Right ventricle myocardium inferior (tissue), 1 donor: ENCODE measurements at places on chromosomes 13 and 19. TPM values are rescaled to one million over a fixed set of nuclear protein-coding genes. Genes with fewer than 3 reads are reported as not detected.

DNA sequence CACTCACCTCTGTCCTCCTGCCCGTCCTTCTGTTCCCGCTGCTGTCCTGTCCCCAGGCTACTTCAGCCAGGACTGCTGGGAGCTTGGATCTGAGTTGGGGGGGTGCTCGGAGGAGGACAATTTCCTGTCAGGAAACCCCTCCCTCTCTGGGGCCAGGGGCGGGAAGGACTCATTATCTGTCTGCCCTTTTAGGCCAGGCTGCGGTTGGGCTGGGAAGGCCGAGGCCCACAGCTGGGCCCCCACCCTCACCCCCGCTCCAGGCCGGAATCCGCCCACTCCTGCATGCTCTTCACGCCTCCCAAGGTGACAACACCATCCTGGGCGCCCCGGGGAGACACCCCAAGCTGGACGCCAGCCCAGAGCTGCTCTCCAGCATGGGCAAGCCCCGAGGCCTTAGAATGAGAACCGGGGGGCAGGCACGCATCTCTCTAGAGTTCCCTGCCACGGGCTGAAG, at the start of gene EXOC3L2:
Gene EXOC3L2 (minus strand): TSS at position 74 of the 454 bp plus-strand sequence. CDS start 6,362 bp downstream, outside the sequence.
- DNase-seq: no peak

GRCh38 chr13:31930901-31931522, 100.6 kb upstream of the FRY start:
- DNase-seq: no peak

- peak; percentile 97 for DNase-seq
Observed at GRCh38 chr19:13905634-13906520, at the start of the genes BRME1 and CC2D1A. TSS of gene BRME1 (minus strand) at chr19:13906117. CDS start at chr19:13904892, 1,225 bp downstream. TSS of gene CC2D1A (plus strand) at chr19:13906201. CDS start at chr19:13906442, 241 bp downstream.

GRCh38 chr13:60164234-60164889, 634 bp upstream of the DIAPH3 start:
- DNase-seq: no peak

DNA sequence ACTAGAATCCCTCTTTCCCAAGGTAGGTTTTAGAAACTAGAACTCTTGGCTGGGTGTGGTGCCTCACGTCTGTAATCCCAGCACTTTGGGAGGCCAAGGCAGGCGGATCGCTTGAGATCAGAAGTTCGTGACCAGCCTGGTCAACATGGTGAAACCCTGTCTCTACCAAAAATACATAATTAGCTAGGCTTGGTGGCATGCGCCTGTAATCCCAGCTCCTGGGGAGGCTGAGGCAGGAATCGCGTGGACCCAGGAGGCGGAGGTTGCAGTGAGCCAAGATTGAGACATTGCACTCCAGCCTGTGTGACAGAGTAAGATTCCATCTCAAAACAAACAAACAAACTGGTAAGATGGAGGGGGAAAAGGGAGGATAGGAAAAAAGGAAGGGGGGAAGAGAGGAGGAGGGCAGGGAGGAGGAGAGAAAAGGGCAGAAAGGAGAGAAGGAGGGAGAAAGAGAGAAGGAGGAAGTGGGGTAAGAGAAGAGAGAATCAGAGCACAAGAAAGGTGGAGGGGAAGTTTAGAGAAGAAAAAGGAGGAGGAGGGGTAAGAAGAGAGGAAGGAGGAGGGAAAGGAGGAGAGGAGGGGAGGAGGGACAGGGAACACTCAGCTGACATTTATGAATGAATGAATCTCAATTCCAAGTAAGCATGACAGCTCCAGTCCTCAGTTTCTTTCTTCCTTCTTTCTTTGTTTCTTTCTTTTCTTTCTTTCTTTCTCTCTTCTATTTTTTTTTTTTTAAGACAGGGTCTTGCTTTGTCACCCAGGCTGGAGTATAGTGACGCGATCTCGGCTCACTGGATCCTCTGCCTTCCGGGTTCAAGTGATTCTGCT, 2.6 kb upstream of the SLC27A1 start:
- no peak for DNase-seq

DNA sequence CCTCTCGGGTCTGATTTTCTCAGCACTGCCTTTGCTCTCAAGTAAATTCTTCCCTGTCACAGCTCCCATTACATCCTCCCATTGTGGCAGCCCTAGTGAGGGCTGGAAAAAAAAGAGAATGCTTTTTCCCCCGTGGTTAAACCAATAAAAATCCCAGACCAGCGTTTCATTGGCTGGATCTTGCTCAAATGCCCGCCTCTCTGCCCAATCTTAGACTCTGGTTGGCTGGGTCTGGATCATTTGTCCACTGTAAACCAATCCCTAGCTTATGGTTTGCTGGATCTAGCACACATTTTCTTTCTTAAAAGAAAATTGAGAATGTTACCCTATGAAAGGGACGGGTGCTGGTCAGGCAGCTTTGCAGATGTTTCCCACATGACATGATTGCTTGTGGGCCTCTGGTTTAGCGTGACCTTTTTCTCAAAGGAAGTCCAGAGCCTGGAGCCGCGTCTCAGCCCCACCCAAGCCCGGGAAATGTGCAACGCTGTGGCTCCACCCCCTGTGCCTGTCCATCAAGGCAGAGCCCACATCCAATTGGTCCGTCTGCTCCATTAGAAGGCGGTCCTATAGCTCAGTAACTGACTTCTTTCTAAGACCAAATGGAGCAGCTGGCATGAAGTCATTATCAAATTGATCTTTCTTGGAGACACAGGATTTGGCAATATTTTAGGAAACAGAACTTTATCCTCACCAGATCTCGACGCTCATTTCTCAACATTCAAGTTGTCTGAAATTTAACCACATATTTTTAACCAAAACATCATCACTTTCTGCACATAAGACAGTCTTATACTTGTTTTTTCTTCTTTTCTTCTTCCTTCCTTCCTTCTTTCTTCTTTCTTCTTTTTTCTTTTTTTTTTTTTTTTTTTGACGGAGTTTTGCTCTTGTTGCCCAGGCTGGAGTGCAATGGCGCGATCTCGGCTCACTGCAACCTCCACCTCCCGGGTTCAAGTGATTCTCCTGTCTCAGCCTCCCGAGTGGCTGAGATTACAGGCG, 2.6 kb upstream of the MCEMP1 start:
- peak; percentile 89 for DNase-seq

DNA sequence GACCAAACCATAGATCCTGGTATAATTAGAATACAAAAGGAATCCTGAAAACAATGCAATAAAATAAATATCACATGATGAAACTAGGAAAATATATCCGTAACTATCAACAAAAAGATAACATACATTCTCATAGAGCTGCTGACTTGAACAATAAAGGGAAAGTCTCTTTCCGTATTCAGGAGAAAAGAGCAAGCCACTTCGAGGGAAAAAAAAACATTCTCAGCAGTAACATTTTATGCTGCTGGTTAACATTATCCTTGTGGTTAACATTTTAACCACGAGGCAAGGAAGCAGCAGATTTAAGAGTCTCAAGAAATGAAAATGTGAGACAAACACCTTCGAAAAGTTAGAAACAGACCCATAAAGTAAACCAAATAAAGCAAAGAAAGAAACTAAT, 25.8 kb downstream of the NALCN start:
- DNase-seq: no peak

GRCh38 chr13:102856557-102856956, 10.7 kb downstream of the ERCC5 start:
- DNase-seq: peak; percentile 74

DNA sequence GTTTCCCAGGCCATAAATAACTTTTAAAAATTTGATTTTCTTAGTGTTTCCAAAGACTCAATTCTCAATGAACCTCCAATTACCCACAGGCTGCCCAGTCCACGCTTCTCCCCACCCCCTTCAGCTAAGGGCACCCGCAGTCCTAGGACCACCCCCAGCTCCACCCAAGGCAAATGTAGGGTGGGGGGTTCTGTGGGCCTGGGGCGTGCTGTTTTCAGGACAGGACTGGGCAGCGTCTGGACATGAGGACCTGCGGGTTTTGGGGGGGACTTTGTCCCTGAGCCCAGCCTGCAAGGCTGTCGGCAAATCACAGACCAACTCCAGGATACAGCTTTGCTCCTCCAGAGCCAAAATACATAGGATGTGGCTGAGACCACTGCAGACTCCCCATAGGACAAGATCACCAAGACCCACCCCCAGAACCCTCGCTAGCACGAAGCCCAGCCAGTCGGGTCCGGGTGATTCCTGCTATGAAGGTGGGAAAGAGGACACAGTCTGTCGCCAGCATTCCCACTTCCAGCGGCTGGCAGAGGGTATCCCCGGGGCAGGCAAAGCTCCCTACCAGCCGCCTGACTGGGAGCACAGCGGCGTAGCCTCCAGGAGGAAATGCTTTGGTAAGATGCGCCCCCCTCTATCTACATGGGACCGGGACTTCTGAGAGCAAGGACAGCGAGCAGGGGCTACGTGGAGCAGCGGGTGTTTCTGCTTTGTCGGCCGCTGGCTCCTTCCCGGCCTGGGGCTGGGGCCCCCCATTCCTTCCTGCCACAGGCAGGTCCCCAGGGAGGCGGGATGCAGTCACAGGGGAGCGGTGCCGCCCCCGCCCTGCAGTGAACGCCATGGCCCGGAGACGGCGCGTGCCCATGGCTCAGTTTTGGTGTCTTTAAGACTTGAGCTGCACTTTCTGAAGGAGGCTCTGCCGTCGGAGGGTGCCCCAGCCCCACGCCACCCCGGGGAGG, 1.6 kb upstream of the TIMM13 start:
- peak; percentile 60 for DNase-seq

- no peak for DNase-seq
Observed at GRCh38 chr19:39325778-39326665, 5.4 kb upstream of the LRFN1 start.

GRCh38 chr13:75581874-75582640, 32.5 kb downstream of the UCHL3 start:
- DNase-seq: no peak

- no peak for DNase-seq
Observed at GRCh38 chr13:93079294-93079693, 147.3 kb upstream of the GPC6 start.

DNA sequence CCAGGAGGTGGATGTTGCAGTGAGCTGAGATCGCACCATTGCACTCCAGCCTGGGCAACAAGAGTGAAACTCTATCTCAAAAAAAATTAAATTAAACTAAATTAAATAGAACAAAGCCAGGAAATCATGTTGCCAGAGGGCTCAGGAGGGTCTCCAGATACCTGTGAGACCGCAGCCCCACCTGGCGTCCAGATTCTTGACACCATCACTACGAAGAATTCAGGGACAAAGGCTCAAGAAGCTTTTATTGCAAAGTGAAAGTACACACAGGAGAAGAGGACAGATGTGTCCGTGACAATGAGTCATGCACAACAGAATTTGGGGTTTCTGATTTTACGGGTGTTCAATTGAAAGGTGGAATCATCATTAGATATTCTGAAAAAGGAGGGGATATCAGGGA, 76.6 kb downstream of the STOML3 start:
- DNase-seq: no peak

DNA sequence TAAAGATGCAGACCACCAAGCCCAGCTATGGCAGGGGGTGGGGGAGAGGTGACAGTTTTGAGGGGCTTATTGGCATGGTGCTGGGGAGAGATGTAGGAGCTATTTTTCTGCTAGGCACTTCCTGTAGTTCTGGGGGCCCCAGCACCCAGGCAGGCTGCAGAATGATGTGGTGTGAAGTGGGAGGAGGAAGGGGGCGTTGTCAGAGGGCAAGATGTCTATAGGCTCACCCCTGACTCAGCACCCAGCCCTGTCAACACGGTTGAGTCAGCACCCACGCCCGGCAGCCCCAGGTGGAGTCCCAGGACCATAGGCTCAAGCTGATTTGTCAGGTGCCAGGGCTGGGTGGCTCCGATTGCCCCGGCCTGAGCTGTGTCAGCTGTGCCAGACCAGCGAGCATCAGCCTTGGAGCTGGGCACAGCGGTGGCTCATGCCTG, 5.8 kb downstream of the KLF2 start:
- DNase-seq: peak; percentile 90

DNA sequence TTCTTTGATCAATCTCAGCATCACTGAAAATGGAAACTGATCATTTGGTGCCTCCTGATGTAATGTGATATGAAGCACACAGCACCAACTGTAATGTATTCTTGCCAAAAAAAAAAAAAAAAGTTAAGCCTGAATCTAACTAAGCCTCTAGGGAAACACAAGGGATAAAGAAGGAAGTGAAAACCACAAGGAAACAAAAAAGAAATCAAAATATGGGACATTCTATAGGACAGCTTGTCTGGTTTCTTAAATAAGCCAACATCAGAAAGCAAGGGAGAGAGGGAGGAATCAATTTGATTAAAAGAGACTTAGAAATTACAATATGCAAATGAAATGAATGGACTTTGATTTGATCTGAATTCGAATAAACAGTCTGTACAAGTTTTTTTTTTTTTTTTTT, 20.6 kb upstream of the METTL21C start:
- no peak for DNase-seq

DNA sequence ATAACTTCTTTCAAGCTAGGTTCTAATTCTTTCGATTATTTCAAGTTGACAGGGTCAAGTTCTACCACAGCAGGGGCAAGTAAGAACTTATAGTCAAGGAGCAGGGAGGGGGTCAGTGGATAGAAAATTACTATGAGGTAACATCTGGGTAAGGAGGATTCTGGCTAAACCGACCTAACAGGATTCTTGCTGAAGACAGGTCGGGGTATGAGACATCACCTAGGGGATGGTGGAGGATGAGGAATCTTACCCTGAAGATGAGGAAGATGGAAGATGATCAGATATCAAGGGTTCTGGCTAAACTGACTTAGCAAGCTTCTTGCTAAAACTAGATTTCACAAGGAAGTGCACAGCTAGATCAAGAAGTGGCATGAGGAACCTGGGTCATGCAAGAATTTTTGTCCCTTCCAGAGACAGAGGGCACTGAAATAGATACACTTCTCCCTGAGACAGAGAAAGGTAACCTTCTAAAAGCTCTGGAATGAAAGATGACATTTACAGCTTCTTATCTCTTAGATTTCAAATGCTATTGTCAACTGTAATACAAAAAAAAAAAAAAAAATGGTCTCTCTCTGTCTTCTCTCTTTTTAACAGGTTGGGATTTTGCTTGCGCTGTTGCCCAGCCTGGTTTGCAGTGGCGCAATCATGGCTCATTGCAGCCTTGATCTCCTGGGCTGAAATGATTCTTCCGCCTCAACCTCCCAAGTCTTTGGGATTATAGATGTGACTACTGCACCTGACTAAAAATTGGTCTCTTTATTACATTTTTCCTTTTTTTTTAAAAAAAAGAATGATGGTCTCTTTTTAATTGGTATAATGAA, 9.6 kb upstream of the METTL21C start:
- DNase-seq: no peak

DNA sequence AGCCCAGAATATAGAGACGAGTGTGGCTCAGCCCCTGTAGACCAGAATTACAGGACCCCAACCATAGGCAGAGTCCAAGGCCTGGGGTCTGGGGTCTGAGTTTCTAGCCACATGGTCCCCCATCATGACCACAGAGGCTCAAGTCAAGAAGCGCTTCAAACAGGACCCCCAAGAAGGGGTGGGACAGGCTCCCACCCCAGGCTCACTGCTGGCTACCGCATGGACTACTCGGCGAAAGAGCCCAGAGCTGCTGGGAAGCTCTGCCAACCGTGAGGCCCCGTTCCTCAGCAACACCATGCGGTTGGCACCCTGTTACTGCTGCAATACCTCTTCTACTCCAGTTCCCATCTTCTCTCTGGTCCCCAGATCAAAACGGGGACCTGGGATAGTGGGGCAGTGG, 254.8 kb downstream of the TEX29 start:
- DNase-seq: no peak

ZNF285 gene
- total RNA-seq: 4.9 TPM

SCN1B gene
- total RNA-seq: 44.3 TPM

WASF3 gene
- total RNA-seq: 9.9 TPM

IZUMO2 gene
- not detected for total RNA-seq

IGLON5 gene
- total RNA-seq: not detected

KCNJ14 gene
- total RNA-seq: 0.19 TPM
